ENCODE measurements at places on chromosomes 11 and 22.

- no peak for DNase-seq
These were observed 103.2 kb downstream of the ETS1 start for GRCh38 chr11:128484172-128484571.

- DNase-seq, result no peak
These were observed 92.9 kb downstream of the SLC17A6 start for GRCh38 chr11:22431106-22431505.

- no peak for DNase-seq
These were observed 98.0 kb downstream of the SHANK2 start for GRCh38 chr11:71154261-71154805.

DNA sequence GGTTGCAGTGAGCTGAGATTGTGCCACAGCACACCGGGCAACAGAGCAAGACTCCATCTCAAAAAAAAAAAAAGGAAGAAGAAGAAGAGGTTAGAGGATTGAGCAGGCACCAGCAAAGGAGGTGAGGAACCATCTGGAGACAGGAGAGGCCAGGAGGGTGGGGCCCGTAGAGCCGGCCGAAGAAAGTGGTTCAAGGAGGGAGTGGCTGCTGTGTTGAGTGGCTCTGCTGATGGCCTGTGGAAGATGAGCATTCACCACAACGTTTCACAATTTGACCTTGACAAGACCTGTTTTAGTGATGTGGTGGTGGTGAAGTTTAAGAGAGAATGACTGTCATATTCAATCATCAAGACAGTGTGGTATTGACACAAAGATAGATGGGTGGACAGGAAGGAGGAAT is 6.8 kb upstream of the CTSD start:
- DNase-seq, result no peak

- peak; percentile 50 for DNase-seq
These were observed 17.8 kb downstream of the CHORDC1 start for GRCh38 chr11:90204832-90205646.

DNA sequence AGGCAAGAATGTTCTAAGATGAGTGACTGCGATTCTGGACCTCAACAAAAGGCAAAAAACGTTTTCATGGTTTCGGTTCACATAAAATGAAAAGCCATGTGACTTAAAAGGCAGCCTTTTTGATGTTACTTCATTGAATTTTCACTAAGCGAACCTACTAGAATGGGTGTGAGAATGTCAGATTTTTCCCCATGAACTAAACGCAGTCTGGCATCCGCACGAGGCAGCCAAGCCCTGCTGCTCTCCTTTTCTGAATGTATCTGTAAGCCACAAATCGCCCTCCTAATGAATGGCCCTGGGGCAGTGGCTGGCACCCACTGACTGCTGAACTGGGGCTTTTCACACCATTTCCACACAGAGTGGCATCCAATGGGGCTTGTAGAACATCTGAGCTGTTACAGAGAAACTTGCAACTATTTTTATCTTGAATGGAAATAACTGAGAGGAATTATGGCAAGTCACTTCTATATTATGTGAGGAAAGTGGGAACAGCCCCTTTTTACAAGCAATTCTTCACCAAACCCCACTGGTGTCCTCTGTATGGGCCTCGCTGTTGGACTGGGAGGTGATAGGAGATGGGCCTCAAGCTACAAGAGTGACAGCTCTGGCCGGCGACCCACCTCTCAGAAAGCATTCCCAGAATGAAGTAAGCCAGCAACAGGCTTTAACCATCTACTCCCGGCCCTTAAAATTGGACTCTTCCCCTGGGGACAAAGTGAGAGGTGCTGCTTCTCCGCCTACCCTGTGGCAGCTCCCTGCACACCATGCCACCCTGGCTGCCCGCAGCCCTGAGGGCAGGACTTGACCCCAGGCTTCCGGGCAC is 29.4 kb downstream of the PPP2R1B start:
- DNase-seq, result no peak

GRCh38 chr11:61126256-61126655 is 24.0 kb downstream of the CD5 start:
- no peak for DNase-seq

GRCh38 chr11:32087597-32087996 is 3.3 kb upstream of the RCN1 start:
- DNase-seq, result no peak

DNA sequence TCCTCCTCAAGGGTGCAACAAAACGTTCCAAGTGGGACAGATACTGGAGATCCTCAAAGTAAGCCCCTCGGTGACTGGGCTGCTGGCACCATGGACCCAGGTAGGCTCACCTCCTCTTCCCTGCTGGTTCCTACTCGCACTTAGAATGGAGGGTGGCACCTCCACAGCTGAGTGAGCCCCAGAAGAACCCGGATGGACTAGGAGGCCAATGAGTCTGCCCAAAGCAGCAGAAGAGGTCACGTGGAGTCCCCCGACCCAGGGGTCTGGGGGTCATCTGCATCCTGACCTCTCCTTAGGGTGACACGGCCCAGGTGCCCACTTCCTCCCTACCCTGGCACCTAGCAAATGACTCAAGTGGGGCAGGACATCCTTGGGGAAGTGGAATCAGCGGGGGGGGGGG is 4.4 kb downstream of the APOL1 start:
- DNase-seq, result no peak

DNA sequence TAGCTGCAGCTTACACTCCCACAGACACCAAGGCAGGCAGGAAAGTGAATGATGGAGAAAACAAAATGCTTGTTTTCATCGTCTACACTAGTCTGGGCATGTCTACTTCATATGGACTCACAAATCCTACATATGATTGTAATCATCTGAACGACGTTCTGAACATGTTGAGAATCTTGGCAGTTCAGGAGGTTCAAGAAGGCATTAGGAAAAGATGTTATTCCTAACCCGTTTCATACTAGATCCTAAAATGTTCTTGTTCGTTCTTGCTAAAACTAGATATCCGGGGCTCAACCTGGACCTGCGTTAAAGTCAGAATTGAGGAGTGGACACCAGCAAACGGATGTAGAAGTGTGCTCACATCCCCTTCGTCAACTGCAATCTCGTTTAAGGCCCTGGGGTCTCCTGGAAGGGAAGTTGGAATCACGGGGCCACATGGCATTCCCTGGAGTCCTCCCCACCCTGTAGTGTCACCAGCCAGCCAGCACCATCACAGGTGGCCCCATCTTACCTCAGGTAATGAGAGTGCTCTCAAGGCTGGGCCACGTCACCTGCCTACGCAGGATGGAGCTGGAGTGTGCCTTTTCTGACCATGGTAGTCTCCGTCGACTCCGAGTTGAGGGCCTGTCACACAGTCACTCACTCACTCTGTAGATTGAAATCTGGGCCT is 37.3 kb downstream of the C11orf58 start:
- no peak for DNase-seq

DNA sequence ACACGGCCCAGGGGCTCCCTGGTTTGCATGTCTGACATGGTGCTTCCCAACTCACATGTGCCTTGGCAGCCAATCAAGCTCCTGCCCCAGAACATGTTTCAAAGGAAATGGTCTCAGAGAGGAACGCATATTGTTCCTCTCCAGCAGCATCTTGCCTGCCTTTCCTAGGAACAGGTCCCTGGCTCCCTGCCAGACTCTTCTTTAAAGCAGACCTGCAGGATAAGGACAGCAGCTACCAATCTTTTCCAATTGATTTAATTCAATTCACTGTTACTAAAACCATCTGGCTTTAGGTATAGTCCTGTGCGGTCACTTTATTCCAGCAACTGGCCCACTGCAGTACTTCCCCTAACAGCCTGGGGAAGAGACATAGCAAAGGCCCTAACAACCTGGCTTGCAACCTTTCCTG is 79.9 kb downstream of the AMBRA1 start:
- no peak for DNase-seq

DNA sequence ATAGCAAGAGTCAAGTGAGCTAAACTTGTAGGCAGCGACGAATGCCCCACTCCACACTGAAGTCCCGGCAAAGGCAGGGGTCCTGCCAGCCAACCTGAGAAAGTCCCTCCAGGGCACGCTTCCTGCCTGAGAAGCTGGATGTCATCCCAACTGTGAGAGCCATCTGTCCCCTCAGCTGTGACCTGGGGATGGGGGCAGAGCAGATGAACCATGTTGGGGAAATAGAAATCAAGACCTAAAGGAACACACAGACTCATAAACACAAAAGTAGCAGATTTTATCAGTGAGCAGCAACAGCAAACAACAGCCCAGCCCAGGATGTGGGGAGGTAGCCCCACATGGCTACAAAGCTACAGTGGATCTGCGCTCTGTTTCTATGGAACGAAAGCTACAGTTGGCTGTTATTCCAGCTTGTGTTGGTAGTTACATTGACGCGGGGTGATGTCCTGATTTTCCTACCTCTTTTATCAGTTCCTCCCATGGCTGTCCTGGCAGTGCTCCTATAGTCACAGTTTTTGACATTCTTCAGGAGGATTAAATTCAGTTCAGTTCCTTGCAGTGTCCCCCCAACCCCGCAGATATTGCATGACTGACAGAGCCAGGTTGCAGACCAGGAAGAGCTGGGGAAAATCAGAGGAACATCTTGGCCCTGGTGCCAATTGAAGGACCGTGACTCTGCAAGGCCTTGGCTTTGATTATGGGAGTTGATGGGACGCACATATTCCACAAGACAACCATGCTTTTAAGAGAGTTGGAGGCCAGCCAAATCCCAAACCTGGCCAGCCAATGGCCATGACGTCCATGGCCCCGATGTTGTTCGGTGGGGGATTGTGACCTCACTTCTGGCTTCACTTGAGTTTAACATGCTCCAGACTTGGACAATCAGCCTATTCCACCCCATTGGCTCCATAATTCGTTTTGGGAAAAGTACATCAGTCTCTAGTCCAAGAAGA is 14.6 kb downstream of the MRGPRD start:
- no peak for DNase-seq

DNA sequence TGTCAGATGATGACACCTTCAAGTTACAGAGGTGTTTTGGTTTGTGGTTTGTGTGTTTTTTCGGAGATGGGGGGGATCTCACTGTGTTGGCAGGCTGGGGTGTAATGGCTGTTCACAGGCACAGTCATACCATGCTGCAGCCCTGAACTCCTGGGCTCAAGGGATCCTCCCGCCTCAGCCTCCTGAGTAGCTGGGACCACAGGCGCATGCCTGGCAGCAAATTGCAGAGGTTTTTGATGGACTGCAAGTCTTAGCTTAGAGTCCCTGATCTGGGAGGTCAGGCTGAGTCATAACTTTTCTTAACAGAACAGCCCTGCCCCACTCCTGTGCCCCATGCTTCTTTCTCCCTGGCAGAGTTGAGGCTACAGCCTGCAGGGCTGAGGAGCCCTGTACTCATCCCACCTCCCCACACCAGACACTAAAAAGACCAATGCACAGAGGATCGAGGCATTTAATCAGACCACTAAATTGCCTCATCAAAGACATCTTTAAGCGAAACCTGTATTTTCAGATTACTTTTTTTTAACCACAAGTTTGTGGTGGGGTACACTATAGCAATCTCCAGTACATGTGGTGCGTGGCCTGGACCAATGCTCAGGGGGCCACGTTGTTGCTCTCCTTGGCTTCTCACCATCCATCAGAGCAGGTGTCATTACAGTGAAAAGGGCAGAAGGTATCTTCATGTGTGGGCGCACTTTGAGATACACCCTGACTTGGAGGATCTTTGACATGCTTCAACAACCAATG is 17.1 kb upstream of the ADORA2A start:
- no peak for DNase-seq

GRCh38 chr11:75571625-75572024 is 9.6 kb downstream of the SERPINH1 start:
- DNase-seq, result no peak

DNA sequence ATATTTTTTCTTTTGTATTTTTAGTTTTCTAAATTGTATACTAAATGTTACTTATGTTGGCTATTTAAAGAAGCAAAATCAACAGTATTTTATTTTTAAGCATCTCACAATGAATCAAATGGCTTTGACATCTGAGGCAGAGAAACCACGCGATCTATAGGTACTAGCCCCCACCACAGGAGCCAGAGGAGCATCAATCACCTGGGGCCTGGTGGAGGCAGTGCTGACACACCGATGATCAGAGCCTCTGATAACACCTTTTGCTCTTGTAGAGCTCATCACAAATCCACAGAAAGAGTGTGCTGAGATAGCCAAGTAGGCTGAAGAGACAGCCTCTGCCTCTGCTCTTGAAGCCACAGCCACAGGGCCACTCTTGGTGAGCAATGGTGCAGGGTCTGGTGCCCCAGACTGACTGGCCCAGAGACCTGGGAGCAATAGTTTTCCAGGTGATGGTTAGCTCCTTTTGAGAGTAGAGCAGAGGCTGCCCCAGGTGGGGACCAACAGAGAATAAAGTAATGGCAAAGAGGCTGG is 25.2 kb downstream of the HIRA start:
- DNase-seq, result no peak

GRCh38 chr22:19818324-19819207 is 36.1 kb downstream of the GNB1L start:
- DNase-seq, result no peak

- DNase-seq, result peak; percentile 26
These were observed 388 bp downstream of the TMEM121B start for GRCh38 chr22:17120711-17121232.

DNA sequence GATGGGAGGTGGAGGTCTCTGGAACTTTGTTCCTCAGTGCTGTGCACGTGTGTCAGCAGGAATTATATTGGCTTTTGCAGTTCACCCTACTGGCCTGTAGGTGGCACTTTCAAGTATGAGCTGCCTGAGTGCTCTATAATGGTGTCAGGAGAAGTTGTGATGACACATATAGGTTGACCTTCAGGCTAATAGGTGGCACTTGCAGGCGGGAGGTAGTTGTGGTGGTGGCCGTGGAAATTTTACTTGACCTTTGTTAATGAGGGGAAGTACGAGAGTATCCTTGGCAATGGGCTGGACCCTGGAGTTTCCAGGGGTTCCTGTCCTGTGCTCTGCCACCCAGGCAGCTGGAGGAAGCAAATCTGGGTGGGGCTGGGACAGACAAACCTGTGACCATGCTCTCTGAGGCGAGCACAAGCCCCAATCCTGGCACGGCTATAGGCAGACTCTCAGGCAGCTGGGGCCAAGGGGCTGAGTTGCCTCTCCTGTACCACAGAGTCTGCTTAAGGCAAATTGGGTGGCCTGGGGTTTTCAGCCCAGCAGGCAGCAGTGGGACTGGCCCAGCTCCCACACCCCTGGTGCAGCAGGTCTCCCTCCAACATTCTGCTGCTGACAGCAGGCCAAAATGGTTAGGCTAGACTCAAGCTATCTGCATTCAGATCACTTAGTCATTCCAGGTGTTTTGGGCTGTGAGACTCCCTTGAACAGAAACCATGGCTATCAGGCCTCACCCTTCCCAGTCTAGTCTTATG is 147.5 kb upstream of the CTSC start:
- DNase-seq, result peak; percentile 63

Data from SW480 (cell line).